D721Med (cell line): ENCODE measurements at places on chromosomes 7 and 10.

- DNase-seq: no peak
Measured at GRCh38 chr10:110425684-110426293, 71.9 kb upstream of the DUSP5 start.

GRCh38 chr7:45990276-45990675 is 69.2 kb upstream of the IGFBP3 start:
- no peak for DNase-seq

DNA sequence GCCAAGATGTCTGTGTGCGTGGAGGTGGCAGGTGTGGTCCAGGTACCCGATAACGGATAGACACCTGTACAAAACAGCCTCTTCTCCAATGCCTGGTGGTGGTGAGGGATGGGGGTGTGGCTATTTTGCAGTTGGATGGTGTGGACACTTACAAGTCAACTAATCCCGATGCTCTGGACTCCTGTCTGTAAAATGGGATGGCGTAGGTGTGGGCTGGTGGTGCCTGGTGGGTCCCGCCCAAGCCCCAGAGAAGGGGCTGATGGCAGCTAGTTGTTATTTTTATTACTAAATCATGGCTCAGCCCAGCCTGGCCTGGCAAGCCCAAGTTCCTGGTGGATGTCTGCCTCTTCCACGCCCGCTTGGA is 22.3 kb downstream of the GTF2IRD1 start:
- no peak for DNase-seq

DNA sequence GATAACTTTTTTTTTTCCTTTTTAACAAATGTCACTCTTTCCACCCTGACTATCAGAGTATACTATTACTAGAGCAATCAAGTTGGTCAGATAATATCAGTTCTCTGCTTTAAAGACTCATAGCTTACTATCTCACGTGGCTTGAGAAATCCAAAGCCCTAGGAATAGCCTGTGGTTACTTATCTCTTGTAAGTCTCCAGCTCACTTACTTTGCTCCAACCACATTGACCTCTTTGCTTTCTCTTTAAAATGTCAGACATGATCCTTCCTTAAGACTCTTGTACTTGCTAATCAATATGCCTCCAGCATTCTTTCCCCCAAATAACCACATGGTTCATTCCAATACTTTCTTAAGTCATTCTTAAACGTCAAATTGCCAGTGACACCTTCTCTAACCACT is 1292.2 kb downstream of the REEP3 start:
- no peak for DNase-seq

GRCh38 chr10:103553743-103554487 is 60.4 kb downstream of the NEURL1 start:
- DNase-seq: no peak

DNA sequence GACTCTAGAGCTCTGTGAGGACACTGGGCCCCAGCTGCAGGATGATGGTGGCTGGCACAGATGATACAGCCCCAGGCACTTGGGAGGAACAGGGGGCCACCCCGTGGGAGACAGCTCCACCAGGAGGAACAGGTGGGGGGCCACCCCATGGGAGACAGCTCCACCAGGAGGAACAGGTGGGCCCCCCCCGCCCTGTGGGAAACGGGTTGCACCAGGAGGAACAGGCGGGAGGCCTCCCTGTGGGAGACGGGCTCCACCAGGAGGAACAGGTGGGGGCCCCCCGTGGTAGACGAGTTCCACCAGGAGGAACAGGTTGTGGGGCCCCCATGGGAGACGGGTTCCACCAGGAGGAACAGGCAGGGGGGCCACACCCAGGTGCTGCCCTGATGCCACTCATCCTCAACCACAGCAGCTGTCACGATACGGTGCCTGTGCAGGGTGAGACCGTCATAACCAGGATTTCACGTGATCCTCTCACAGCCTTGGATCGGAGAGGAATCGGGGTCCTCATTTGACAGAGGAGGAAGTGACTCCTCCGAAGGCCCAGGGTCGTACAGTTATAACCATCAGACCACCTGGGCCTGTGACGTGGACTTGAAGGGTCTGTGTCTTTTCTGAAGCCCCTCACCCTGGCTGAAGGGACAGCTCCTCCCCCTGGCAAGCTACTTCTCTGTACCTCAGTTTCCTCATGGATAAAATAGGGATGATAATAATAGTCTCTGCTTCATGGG is 49.2 kb upstream of the NANOS1 start:
- DNase-seq: no peak

- DNase-seq: no peak
Measured at GRCh38 chr10:79044036-79044632, 24.6 kb upstream of the ZMIZ1 start.

DNA sequence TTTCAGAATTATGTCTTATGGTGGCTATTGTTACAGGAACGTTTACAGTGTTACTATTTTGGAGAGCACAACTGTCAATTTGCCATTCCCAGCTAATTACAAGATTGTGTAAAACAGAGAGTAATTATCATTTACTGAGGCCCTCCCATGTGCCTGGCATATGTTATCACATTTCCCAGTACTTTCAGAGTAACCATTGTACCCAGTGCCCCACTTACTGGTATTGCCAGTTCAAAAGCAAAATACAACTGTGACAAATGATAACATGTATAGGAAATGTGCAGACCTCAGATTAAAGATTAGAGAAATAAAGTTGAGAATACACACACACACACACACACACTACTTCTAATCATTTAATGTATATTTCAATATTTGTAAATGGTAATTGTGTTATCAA is 572.5 kb downstream of the POM121L12 start:
- DNase-seq: no peak

DNA sequence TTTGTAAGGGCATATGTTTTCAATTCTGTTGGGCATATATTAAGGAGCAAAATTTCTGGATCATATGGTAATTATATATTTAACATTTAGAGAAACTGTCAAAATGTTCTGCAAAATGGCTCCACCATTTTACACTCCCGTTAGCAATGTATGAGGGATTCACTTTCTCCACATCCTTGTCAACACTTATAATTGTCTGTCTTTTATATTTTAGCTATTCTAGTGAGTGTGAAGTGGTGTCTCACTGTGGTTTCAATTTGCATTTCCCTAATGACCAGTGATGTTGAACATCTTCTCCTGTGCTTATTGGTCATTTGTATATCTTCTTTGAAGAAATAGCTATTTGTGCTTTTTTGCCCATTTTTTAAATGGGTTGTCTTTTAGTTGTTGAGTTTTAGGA is 8.1 kb upstream of the KLHDC10 start:
- DNase-seq: no peak

GRCh38 chr10:123380491-123381085 is 226.4 kb downstream of the BUB3 start:
- no peak for DNase-seq

GRCh38 chr10:43960477-43960876 is 311.8 kb upstream of the ZNF32 start:
- no peak for DNase-seq

DNA sequence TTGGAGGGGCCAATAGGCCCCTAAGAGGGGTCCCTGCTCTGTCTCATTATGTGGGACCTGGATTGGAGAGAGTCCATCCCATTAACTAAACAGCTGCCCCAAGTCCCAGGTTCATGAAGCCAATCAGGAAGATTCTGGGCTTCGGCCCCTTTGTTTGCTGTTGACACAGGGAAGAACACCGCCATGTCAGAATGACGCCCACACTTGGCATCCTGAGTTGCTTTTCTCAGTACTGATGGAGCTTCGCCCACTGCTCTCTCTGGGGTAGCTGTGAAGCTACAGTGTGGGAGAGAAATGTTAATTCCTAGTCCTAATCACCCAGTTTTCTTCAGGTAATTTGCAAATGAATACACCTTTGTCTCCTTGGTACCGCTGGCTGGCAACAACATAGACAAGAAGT is 264.7 kb downstream of the GLRX3 start:
- DNase-seq: no peak

DNA sequence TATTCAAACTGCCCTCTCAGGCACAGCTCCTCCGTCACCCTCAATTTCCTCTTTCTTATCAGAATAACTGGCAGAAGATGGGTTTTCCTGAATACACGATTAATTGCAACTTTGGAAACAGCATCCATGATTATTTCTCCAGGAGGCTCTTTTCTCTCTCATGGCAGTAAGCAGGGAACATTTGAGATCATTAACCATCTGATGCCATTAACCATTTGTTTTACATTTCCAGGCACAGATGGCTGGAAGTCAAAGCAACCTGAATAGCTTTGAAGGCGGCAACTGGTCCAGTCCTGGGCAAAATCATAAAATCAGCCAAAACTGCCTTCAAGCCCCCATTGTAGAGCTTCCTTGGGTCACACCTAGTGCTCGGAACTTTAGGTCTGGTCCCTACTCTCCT is 289.5 kb upstream of the AOAH start:
- DNase-seq: no peak

DNA sequence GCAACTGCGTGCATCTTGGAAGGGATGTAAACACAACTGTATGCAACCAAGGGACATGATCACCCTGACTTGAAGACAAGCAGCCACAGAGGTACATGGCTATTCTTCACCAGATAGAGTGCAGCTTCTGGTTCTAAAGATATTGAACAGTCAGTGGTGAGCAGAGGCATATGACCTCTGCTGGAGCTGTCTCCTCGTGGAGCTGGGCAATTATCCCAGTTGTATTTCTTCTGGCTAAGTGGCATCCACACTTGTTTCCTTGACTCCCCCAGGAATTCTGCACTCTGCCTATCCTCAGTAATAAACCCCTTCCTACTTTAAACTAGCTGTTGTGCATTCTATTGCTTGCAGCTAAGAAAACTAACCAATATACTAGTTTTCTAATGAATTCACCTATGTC is 216.8 kb downstream of the THSD7A start:
- DNase-seq: no peak

DNA sequence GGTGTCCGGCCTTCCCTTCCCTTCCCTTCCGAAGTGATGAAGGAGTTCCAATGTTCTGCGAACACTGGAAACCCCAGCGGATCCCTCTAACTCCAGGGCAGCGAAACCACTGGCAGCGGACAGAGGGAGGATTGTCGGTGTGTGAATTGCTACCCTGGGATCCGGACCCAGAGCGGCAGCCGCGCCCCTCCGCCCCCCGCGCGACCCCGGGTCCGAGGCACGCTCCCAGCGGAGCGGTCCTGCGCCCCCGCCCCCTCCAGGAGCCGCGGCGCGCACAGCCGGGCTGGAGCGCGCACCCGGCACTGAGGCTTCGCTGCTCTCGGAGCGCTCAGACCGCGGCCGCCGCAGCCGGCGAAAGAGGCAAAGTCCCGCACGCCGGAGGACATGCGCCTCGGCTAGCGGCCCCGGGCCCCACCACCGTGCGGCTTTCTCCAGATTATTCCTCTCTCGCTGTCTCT is at the start of gene PTPRZ1:
Gene PTPRZ1, plus strand, starts transcription at position 331 of the 458 bp plus-strand sequence. CDS start 339 bp downstream, outside the sequence.
- DNase-seq: peak; percentile 11

DNA sequence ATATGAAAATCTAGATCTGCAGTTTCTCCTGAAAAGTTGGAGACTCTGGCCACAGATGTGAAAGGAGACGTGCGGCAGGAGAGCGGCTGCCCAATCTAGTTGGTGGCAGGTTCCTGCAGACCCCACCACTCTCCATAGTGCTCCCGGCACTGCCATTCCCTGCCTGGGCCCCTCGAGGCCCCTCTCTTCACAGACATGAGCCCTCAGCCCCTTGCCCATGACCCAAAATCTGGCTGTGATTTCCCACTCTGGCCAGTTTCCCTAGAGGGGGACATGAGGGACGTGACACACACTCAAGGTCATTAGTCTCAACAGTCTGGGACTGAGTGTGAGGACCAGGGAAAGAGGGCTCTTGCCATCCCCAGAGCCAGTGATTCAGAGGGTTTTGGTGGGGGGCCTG is 138.7 kb downstream of the PTPN20 start:
- no peak for DNase-seq

GRCh38 chr10:72260976-72261783 is 12.5 kb upstream of the DDIT4 start:
- peak; percentile 87 for DNase-seq

DNA sequence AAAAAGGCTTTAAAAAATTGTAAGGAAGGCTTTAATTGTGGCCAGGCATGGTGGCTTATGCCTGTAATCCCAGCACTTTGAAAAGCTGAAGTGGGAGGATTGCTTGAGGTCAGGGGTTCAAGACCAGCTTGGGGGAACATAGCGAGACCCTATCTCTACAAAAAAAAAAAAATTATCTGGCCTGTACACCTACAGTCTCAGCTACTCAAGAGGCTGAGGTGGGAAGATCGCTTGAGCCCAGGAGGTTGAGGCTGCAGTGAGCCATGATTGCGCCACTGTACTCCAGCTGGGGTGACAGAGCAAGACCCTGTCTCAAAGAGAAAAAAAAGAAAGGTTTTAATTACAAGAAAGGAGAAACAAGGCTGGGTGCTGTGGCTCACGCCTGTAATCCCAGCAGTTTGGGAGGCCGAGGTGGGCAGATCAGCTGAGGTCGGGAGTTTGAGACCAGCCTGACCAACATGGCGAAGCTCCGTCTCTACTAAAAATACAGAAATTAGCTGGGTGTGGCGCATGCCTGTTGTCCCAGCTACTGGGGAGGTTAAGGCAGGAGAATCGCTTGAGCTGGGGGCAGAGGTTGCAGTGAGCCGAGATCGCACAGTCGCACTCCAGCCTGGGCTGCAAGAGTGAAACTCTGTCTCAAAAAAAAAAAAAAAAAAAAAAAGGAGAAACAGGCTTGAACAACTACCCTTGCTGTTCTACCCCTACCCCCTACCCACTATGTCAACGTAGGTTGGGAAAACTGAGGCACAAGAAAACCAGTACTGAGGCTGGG is 83.7 kb downstream of the CARD11 start:
- DNase-seq: no peak

DNA sequence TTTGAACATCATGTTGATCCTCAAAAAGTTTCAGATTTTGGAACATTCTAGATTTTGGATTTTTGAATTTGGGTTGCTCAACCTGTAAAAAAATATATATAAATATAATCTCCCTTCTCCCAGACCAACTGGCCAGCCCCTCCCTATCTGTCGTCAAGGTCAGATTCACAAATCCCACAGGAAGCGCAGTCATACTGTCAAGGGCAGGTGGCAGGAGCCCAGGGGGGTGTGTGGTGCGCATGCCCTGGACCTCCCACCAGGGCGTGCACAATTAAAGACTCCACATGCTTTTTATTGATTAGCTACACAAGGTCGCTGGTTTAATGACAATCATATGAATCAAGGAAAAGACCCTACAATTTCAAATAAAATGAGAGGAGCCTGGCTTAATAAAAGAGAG is 77.0 kb upstream of the EEPD1 start:
- no peak for DNase-seq

DNA sequence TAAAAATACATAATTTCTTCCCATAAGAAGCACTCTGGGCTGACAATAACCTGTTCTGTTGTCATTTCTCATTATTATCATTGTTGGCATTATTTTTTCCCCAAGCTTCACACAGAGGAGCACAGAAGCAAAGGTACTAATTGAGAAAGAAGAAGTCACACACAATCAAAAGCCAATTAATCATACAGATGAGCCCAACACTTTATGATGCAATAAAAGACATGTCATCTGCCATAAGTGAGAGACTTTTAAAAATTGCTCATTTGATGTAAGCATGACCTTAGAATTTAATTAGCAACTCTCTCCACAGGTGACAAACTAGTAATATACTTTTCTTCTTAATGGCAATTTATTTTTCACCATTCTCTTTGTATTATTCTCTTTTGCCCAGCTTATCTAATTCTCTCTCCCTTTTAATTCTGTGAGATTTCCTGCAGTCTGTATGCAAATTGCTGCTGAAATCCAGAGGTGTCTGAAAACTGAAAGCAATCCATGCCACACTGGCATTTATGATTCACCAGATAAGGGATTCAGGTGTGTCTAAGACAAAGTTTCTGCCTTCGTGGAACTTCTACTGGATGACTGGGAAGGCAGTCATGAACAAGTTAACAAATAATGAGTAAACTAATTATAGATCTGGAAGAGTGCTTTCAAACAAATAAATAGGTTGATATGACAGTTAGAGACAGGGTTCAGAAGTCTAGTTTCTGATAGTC is 203.5 kb downstream of the CHCHD3 start:
- no peak for DNase-seq
